ENCODE measurements at places on chromosomes 11 and 22.
A peak's percentile ranks its signal among the peaks of the same experiment; 100 is the strongest.

- H3K4me3 ChIP-seq = peak overlapping the region; percentile 39
- H3K27ac ChIP-seq = no peak overlapping the region
These were observed 38.6 kb upstream of the NCAM1 start for GRCh38 chr11:112922606-112923005.

DNA sequence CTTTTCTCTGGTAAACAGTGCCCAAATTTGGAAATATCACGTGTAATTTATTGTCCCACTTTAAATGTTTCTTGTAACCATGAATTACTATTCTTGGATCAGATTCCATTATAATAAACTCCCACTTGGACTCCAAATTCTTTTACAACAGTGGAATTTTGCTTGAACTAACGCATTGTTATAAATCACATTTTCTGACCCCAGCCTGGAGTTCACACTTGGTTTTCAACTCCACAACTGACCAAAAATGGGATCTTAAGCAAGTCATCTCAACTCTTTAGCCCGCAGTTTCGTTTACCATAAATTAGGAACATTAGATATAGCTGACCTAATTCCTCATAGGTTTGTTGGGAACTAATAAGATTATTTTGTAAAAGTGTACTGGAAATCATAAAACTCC, 336.8 kb upstream of the NCAM1 start:
- no peak for DNase-seq
- no peak overlapping the region for H3K27ac ChIP-seq
- H3K4me3 ChIP-seq = no peak overlapping the region
- peaks cover 8% of the 10 kb centered on the region for H3K4me1 ChIP-seq
- no peaks in the 10 kb centered on the region for H3K36me3 ChIP-seq

GRCh38 chr11:115535781-115536180, 31.6 kb upstream of the CADM1 start:
- H3K27ac ChIP-seq = no peak overlapping the region
- no peak for DNase-seq
- no peaks in the 10 kb centered on the region for H3K36me3 ChIP-seq
- H3K4me3 ChIP-seq = no peak overlapping the region

- no peaks in the 10 kb centered on the region for H3K27me3 ChIP-seq
- no peak for DNase-seq
- H3K4me3 ChIP-seq = no peak overlapping the region
- no peaks in the 10 kb centered on the region for H3K36me3 ChIP-seq
- peaks cover 12% of the 10 kb centered on the region for H3K4me1 ChIP-seq
These were observed 51.1 kb upstream of the LMO2 start for GRCh38 chr11:33942954-33943353.

DNA sequence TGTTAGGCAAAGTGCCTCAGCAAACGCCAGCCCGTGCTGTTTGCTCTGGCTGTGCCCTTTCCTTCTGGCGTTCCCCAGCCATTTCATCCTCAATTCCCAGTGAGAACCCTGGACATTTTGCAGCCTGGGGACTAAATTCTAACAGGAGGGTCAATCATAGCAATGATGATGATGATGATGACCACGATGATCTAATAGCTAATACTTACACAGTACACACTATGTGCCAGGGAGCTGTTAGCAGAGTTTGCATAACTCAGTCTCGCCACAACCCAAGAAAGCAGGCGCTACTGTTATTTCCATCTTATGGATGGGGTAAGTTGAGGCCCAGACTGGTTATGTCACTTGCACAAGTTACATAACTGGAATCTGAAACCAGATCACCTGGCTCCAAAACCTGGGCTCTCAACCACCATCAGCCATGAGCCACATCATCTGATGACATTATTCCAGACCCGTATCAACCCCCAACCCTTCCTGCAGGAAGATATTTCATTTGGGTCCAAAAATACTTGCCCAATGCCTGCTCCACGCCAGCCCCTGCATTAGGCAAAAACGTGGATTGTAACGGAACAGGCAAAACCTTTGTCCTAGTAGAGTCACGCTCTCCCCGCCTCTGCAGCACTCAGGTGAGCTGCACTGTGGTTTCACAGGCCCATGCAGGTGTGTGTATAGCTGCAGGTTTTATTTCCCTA, 132.6 kb upstream of the SERPIND1 start:
- no peaks in the 10 kb centered on the region for H3K36me3 ChIP-seq
- no peak overlapping the region for H3K4me3 ChIP-seq
- H3K4me1 ChIP-seq = peaks cover 4% of the 10 kb centered on the region

GRCh38 chr22:25929321-25929878, 187.4 kb downstream of the MYO18B start:
- no peak overlapping the region for H3K27ac ChIP-seq
- H3K4me1 ChIP-seq = peaks cover 66% of the 10 kb centered on the region
- peaks cover 3% of the 10 kb centered on the region for H3K36me3 ChIP-seq
- peaks cover 15% of the 10 kb centered on the region for H3K27me3 ChIP-seq

GRCh38 chr11:7994581-7995278, 7.6 kb downstream of the EIF3F start:
- H3K27ac ChIP-seq = no peak overlapping the region
- no peaks in the 10 kb centered on the region for H3K27me3 ChIP-seq
- no peak overlapping the region for H3K4me3 ChIP-seq
- H3K36me3 ChIP-seq = peaks cover 76% of the 10 kb centered on the region

GRCh38 chr11:114132944-114133394, 73.5 kb downstream of the ZBTB16 start:
- H3K27me3 ChIP-seq = no peaks in the 10 kb centered on the region
- H3K36me3 ChIP-seq = no peaks in the 10 kb centered on the region
- H3K4me1 ChIP-seq = peaks cover 16% of the 10 kb centered on the region
- no peak overlapping the region for H3K27ac ChIP-seq
- DNase-seq = no peak

DNA sequence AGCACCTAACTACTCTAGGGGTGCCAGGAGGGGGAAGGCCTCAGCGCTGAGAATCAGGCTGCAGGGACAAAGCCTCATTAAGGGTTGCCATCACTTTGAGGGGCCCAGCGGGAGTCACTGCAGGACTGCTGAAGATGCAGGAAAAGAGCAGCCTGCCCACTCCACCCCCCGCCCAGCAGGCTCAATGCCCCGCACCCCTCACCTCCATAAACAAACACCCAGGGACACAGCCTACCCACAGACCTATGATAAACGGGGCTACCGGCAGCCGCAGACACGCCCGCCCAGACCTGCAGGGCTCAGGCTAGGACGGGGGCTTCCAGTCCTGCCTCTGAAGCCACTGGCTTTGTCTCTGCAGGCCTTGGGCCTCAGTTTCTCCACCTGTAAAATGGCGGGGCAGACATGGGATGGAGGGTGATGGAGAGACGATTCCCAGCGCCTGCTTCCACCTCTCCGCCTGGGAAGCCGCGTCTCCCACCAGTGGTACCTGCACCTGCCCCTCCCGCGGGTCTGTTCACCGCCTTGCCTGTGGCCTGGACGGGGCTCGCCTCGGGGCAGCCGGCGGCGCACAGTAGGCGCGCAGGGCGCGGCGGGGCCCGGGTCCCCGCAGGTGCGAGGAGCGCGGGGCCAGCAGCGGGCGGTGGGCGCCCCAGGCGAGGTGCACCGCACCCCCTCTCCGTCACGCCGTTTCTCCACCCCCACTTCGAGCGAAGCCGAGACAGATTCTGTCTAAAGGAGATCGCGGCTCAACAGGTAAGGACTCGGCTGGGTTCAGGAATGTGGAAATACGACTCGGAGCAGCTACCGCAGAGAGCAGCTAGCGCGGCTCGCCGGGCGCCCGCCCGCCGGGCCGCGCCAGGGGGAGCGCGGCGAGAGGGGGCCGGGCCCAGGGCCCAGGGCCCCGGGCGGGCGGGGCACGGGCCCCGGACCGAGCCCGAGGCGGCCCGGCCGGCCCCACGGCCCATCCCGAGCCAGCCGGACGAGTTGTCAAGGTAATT, 1.5 kb downstream of the WNT7B start:
- peak overlapping the region; percentile 49 for H3K4me3 ChIP-seq
- no peak for DNase-seq
- no peak overlapping the region for H3K27ac ChIP-seq
- H3K36me3 ChIP-seq = peaks cover 3% of the 10 kb centered on the region

DNA sequence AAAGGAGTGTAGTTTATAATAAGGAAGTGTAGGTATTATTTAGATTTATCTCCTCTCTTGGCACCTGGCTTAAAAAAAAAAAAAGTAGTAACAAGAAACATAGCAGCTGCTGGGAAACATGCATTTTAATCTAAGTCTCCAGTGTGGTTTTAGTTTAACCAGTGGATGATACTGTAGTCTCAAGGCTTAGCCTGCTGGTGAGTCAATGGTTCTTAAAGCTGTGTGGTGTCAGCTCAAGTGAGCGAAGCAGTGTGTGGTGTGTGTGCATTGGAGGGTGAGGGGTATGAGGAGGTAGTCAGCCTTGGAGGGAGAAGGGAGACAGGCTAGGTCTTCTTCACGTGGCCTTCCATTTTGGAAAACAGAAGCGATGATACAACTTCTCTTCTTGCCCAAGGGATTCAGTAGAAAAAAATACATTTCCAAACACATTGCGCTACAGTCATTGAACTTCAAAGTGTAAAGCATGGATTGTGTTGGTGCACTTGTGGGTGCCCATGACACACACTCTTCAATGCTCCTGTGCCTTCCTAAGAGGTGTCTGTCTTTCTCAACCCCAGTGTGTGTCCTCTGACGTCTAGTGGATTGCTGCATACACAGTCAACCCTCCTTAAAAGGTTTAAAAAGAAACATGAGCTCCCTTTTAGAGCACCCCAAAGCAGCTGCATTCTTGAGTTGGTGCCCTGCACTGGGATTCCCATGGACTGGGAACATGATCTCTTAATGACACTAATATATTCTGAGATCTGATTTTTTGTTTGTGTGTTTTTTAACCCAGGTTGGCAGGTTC, 40.1 kb downstream of the ZBTB16 start:
- DNase-seq = no peak
- no peaks in the 10 kb centered on the region for H3K27me3 ChIP-seq
- H3K4me1 ChIP-seq = peaks cover 9% of the 10 kb centered on the region

GRCh38 chr11:105609832-105610781, at the start of gene GRIA4:
Gene GRIA4 (plus strand): TSS chr11:105610073. CDS start chr11:105610998, 925 bp downstream.
- H3K4me1 ChIP-seq = peaks cover 39% of the 10 kb centered on the region
- peak within 1 kb of the TSS; percentile 80 for H3K4me3 ChIP-seq
- no peaks in the 10 kb centered on the region for H3K27me3 ChIP-seq
- peak within 1 kb of the TSS; percentile 50 for H3K27ac ChIP-seq
- H3K36me3 ChIP-seq = no peaks in the 10 kb centered on the region

DNA sequence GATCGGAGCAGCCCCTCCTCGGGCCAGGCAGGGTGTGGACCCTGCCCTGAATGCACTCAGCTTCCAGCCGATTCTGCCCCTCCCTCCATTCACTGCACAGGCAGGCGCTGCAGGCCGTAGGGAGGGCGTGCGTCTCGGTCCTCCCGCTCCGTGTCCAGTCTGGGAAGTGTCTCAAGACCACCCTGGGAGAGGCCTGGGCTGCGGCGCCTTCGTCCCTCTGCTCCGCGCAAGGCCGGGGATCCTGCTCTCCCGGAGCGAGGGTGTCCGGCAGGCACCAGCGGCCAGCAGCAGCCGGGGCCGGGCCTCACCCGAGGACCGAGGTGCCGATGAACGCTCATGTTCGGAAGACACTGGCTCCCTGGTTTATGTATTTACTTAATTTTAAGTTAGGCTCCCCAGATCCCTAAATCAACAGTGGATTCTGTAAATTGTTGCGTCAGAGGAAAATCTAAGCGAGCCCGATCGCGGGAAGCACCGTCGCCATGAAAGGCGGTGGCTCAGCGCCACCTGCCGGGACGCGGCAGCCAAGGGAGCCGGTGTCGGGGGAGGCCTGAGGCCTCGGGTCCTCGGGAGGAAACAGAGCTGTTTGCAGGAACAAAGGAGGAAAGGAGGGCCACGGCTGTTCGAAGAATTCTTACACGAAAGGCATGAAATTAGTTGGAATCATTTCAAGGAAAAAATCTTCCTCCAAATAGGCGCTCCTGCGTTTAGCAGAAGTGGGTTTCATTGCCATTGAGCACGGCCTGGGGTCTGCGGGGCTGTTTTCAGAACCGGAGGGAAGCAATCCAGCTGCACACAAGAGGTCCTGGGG, 195.3 kb downstream of the BRD1 start:
- H3K4me3 ChIP-seq = peak overlapping the region; percentile 59
- peaks cover 4% of the 10 kb centered on the region for H3K4me1 ChIP-seq
- peak; percentile 82 for DNase-seq
- no peaks in the 10 kb centered on the region for H3K27me3 ChIP-seq

- no peak for DNase-seq
- peaks cover 16% of the 10 kb centered on the region for H3K4me1 ChIP-seq
- H3K27me3 ChIP-seq = peaks cover 52% of the 10 kb centered on the region
- H3K36me3 ChIP-seq = no peaks in the 10 kb centered on the region
- peak within 1 kb of the TSS; percentile 65 for H3K4me3 ChIP-seq
These were observed at the start of gene IL17REL for GRCh38 chr22:50012211-50013181. Gene IL17REL (minus strand): TSS chr22:50012765. CDS start chr22:50012646, 119 bp downstream.

GRCh38 chr22:29751669-29752068, 15.1 kb downstream of the ZMAT5 start:
- no peak for DNase-seq
- no peaks in the 10 kb centered on the region for H3K27me3 ChIP-seq
- H3K27ac ChIP-seq = no peak overlapping the region
- no peaks in the 10 kb centered on the region for H3K36me3 ChIP-seq
- no peak overlapping the region for H3K4me3 ChIP-seq
- H3K4me1 ChIP-seq = no peaks in the 10 kb centered on the region

DNA sequence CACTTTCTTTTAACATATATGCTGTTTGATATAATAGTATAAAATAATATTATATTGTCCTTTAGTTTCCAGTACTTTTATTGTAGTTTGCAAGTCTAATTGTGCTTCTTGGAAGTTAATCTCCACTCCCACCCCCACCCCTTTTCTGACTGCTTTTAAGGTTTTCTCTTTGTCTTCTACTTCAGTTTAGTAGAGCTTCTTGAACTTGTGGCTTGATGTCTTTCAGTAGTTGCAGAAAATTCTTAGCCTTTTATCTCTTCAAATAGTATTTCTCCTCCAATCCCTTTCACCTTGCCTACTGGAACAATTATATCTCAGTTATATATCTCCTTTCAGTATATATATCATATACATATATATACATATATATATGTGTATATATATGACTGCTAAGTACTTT, 56.6 kb downstream of the PARVG start:
- no peak overlapping the region for H3K4me3 ChIP-seq
- H3K27me3 ChIP-seq = no peaks in the 10 kb centered on the region
- no peak overlapping the region for H3K27ac ChIP-seq

GRCh38 chr11:126925321-126926093, 75.1 kb downstream of the KIRREL3 start:
- peaks cover 7% of the 10 kb centered on the region for H3K4me1 ChIP-seq
- H3K36me3 ChIP-seq = no peaks in the 10 kb centered on the region
- H3K4me3 ChIP-seq = no peak overlapping the region
- no peaks in the 10 kb centered on the region for H3K27me3 ChIP-seq

DNA sequence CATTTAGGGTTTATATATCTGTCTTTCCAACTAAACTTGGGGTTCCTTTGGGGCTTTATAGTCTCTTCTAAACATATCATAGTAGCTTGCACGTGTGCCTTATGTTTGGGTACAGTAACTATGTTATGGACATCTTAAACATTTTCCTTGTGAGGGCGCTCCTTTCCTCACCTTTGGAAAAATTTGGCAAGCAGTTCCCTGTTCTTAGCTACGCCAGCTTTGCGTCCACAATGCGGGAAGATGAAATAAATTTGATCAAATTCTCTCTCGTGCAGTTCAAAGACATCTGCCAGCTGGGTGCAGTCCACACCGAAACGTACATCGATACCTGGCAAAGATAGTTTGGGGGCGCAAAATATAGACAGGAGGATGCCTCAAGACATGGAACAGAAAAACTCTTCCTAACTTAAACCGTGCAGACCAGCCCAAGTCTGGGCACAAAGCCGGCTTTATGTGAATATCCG, 548 bp downstream of the FDXACB1 start:
- H3K27ac ChIP-seq = peak overlapping the region; percentile 100
- DNase-seq = no peak
- no peaks in the 10 kb centered on the region for H3K36me3 ChIP-seq
- H3K4me3 ChIP-seq = peak overlapping the region; percentile 92
